ENCODE measurements at places on chromosomes 16 and 17.

DNA sequence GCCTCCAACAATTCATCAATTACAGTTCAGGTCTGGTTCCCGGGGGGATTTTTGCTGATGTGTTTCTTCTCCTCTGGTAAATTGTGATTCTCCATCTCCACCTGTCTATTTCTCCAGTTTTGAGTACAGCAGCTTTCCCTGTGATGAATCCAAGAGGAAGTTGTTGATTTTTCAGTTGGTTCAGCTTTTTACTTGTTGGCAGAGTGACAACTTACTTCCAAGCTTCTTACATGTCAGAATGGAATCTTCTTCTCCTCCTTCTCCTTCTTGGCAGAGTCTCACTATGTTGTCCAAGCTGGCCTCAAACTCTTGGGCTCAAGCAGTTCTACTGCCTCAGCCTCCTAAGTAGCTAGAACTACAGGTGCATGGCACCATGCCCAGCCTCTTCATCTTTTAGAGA lies 33.4 kb upstream of the TMEM92 start:
- no peak for DNase-seq

GRCh38 chr16:12744860-12745259 lies 58.8 kb downstream of the CPPED1 start:
- no peak for DNase-seq

DNA sequence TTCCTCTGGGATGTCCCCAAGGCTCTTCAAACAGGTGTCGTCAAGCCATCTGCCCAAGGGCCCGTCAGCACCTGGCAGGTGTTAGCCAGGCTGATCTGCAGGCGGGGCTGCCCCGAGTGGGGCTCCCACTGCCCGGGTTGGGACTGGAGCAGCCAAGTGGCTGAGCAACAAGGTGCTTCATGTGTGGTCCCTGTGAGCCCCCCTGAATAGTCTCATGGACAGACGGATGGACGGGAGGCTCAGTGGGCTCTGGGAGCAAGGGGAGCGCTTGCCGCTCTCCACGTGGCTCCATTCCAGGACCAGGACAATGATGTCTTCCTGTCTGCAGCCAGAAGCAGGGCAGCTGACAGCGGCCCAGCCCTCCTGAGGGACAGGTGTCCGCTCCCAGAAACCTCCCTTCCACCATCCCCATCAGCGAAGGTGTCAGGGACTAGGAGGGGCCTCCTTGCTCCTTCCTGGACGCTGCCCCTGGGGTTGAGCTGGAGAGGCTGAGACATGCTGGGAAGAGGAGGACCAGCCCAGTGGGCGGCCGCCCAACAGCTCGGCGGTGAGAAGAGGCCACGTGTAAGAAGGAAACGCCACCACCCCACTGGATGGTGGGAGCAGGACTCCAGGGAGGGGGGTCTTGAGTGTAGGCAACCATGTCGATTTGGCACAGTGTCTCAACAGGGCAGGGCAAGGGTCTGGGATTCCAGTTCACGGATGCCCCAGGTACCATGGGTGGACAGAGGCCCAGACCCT lies 9.6 kb downstream of the SNAI3 start:
- no peak for DNase-seq

DNA sequence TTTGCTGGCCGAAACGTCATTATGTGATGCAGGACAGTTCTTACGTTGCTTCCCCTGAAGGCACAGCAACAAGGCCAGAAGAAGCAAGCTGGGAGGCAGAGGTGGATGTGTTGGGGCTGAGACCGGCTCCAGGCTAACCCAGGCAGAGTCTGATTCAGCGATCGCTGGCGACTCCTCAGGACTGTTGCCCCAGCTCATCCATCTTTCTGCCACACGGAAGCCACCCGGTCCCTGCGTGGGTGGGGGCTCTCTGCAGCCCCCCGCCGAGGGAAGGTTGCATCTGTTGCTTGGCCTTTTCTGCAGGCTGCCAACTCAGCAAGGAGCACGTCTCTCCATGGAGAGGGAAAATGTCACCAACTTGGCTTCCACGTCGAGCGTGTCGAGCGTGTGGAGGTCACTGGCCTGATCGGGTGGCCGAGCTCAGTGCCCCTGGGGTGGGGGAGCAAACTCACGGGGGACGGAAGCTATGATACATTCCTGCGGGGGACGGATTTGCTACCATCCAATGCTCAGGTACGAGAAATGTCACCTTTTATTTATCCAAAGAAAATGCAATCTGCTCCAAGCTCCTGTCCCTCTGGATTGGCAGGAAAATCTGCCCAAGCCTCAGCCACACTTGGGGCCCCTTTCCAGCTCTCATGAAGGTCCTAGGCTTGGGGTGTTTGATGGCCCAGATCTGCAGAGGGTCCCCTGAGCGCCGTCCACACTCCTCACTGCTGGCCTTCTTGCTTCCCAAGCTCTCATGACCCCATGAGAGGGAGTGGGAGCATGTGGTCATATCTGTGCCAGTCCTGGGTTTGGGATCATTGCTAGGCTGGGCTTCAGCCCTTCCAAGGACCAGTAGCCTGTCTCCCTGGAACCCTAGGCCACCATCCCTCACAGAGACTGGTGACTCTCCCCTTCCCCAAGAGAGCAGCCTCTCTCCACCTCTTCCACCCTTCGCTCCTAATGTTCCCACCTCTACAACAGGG lies 69.4 kb downstream of the RPH3AL start:
- DNase-seq = no peak

- DNase-seq = no peak
These were observed at the start of gene ZNF629 for GRCh38 chr16:30786936-30787612. TSS of gene ZNF629 (minus strand) at chr16:30787205. CDS start at chr16:30784482, 2,723 bp downstream.

GRCh38 chr17:59707971-59708430 lies 547 bp downstream of the VMP1 start:
- DNase-seq = no peak

DNA sequence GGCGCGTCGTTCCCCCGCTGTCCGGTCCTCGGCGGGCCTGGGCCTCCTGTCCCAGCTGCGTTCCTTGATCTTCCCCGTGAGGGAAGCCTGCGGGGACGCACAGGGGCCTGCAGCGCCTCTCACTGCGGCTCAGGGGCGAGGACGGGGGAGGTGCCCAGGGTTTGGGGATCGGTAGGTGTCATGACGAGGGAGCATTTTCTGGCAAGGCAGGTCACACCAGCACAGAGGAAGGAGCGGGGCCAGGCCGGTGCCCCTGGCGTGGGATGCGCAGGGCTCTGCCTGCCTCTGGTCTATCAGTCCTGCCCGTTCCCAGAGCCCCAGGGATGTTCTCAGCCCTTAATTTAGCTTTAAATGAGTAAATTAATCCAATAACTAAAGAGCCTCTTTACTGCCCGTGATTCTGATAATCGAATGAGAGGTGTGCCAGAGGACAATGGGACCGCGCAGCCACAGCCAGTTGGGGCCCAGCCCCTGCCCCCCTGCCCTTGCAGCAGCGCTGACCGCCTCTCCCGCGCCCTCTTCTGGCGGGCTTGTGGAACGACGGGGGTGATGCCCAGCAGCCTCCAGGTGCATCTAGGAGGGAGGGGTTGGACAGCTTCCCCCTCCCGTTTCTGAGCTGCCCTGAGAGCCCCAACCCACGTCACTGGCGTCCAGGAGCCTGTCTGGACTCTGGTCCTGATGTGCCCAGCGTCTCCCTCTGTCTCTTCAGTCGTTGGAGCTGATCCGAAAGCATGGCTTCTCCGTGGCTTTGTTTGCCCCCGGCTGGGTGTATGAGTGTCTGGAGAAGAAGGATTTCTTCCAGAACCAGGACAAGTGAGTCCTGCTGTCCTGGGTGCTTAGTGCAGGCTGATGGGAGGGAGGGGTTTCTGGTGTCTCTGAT lies 7.9 kb downstream of the ENGASE start:
- no peak for DNase-seq

DNA sequence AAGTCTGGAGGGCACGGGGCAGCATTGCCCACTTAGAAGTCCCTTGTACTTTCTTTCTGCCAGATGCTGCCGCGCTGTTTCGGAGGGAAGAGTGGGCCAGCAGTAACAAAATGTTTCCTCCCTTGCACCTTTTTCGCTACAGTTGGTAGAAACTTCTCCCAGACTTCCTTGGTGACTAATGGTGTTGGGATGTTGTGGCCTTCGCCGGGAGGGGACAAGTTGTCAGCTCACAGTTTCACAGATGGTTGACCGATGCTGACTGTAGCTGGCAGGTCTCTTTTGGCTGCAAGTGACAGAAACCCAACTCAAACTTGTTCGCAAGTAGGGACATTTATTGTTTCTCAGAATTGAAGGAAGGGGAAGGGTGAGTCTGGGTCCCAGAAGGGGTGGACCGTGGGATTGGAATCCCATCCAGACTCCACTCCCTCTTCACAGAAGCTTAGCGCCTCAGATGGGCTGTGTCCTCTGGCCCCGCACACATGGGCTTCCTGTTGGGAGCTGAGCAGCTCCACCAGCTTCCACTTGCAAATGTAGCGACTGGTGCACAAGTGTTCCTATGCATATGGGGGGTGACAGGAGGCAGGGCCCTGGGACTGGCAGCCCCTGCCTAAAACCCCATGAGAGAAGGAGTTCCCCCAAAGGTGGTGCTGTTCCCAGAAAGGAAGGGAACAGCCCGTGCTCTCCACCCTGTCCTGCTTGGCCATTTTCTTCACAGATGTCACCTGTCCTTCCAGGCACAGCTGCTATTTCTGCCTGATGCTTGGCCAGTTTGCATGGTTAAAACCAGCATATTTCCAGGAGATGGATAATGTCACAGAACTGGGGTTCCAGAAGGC lies 30.9 kb upstream of the RPRML start:
- DNase-seq = no peak

GRCh38 chr16:69469807-69470561 lies 45.6 kb downstream of the CYB5B start:
- DNase-seq = no peak

GRCh38 chr17:142102-142661 lies 4.8 kb downstream of the SCGB1C2 start:
- no peak for DNase-seq

Measured in AG04449 (cell line).